ENCODE measurements at places on chromosomes 13 and 19.

GRCh38 chr13:111187960-111188541, 72.9 kb downstream of the ARHGEF7 start:
- DNase-seq = no peak

DNA sequence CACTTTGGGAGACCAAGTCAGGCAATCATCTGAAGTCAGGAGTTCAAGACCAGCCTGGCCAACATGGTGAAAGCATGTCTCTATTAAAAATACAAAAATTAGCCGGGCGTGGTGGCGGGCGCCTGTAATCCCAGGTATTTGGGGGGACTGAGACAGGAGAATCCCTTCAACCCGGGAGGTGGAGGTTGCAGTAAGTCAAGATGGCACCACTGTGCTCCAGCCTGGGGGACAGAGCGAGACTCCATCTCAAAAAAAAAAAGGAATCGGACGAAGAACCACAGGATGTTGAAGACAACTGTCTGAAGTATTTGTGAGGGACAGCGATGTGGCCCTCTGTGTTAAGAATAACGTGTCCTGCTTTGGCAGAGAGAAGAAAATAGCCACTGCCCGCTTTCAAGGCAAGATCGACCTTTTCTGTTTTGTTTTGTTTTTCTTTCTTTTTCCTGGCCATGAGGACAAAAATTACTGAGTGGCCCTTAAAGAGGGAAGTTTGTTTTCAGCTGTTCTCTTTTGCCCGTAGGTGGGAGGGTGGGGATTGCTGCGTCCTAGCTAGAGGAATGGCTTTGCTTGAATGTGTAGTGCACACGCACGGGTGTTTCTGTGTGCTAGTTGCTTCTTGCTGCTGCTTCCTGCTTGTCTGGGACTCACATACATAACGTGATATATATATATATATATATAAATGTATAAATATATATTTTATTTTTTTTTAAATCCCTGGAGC, 6.2 kb upstream of the PRKCG start:
- DNase-seq = no peak

DNA sequence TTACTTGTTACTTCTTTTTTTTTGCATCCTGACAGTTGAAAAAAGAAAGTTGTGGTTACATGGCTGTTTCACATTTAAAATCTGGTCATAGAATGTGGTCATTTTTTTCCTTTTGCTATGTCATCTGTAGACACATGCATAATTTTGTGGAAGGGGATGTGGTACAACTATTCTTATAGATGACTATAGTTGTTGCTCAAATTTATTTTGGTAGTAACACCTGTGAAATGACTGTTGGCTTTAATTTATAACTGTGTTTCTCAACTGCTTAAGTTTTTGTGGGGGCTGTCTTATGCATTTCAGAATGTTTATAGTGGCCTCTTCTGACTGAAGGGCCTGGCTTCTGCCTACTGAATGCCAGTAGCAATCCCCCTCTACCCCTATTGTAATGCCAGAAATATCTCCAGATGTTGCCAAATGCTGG, 130.5 kb downstream of the PAN3 start:
- no peak for DNase-seq

DNA sequence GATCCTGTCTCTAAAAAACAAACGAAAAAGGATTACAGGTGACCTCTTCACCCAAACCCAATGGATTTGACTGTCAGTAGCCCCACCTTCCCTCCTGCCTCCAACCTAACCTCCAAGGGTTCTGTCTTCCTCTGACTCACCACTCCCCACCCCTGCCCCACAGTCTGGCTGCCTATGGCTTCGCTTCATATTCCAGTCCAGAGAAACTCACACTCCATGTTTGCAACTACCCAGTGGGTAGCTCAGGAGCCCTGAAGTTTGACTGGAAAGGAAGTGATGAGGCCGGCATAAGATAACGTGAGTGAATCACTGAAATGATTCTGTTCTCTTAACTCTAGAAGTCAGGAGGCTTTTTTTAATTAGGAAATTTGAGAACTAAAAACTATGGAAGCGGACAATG, 303.9 kb downstream of the FOXO1 start:
- no peak for DNase-seq

DNA sequence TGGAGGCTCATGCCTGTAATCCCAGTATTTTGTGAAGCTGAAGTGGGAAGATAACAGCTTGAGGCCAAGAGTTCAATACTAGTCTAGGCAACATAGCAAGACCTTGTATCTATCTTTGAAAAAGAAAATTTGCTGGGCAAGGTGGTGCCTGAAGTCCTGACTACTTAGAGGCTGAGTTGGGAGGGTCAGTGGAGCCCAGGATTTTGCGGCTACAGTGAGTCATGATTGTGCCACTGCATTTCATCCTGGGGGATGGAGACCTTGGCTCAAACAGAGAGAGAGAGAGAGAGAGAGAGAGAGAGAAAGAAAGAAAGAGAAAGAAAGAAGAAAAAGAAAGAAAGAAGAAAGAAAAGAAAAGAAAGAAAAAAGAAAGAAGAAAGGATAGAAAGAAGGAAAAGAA, 1872.3 kb upstream of the PCDH20 start:
- DNase-seq = no peak

DNA sequence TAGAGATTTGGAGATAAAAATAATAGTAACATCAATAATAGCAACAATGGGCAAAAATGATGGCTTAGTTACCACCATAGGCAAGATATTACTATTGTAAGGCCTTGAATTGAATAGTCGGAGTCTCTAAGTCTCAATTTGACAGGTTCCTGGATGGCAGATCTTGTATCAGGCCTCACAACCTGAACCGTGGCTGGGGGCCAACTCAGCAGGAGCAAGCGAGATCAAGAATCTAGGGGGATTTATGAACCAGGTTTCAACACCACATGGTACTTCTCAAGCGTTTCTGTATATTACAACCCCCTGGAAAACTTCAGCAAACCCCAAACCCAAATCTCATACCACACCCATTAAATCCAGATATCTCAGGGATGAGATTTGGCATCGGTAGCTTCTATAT, 573.8 kb downstream of the LIG4 start:
- no peak for DNase-seq

DNA sequence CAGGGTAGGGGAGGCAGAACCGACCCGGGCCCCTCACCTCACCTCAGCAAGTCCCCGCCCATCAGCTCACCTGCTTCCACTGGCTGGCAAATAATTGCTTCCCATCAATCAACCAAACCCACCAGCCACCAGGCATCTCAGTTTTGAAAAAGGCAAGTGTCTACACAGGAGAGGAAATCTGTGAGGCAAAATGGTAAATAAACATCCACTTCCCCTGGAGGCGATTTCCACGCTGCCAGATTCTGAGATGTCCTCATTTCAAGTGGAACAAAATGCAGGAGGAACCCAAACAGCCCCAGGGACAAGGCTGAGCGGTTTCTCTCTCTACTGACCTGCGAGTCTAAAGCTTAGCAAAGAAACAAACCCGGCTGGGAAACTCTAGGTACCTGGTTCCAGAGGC, 117.5 kb downstream of the CRYL1 start:
- DNase-seq = no peak

- DNase-seq = no peak
Measured at GRCh38 chr19:47322058-47322457, 9.9 kb upstream of the C5AR2 start.

- no peak for DNase-seq
Measured at GRCh38 chr13:111898956-111899713, 167.8 kb upstream of the SOX1 start.

DNA sequence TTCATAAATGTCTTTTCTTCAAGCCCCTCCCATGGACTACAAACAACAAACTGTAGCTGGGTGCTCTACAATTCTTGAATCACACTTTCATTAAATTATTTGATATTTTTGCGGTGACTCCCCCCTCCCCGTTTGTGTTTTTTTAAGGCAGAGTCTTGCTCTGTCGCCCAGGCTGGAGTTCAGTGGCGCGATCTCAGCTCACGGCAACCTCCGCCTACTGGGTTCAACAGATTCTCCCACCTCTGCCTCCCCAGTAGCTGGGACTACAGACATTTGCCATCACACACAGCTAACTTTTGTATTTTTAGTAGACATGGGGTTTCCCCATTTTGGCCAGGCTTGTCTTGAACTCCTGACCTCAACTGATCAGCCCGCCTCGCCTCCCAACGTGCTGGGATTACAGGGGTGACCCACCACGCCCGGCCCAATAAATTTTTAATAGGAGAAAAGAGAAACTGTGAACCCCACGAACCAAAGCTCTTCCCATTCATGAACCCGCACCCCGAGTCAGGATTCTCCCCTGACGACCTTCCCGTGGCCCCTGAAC, 703 bp downstream of the ZNF506 start:
- no peak for DNase-seq

All from HTR-8/SVneo (cell line).